ENCODE measurements at places on chromosomes 11 and 22.

- DNase-seq = peak; percentile 92
These were observed 11.6 kb downstream of the PRR33 start for GRCh38 chr11:1879941-1880720.

DNA sequence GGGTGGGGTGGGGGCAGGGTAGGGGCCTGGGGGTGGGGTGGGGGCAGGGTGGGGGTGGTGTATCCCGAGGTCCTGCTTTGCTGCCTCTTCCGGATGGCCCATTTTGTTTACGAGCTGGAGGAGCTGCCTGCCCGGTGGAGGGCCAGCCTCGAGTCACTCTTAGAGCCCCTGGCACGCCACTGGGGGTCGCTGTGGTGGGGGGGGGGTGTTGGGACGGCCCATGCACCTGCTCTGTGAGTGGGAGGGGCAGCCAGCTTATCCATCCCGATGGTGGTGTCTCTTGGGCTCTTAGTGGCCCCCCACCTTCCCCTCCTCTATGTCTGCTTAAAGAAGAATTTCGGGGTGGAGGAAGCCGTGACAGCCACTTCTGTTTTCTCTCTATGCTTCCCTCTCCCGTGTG lies 24.6 kb downstream of the MRGPRD start:
- no peak for DNase-seq

DNA sequence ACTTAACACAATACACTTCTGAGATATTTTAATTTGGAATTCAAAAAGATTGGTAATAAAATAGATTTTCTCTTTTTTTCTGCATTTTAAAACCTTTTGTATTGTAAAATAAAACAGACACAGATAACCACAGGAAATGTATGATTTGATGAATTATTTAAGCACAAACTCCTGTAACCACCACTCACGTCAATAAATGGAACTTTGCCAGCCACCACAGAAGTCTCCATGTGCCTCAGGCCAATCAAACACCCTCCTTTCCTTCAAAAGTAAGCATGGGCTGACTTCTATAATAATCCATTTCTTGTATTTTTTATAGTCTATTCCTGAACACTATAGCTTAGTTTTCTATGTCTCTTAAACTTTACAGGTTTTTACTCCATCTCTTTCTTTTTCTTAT lies 721.7 kb downstream of the DLG2 start:
- no peak for DNase-seq

DNA sequence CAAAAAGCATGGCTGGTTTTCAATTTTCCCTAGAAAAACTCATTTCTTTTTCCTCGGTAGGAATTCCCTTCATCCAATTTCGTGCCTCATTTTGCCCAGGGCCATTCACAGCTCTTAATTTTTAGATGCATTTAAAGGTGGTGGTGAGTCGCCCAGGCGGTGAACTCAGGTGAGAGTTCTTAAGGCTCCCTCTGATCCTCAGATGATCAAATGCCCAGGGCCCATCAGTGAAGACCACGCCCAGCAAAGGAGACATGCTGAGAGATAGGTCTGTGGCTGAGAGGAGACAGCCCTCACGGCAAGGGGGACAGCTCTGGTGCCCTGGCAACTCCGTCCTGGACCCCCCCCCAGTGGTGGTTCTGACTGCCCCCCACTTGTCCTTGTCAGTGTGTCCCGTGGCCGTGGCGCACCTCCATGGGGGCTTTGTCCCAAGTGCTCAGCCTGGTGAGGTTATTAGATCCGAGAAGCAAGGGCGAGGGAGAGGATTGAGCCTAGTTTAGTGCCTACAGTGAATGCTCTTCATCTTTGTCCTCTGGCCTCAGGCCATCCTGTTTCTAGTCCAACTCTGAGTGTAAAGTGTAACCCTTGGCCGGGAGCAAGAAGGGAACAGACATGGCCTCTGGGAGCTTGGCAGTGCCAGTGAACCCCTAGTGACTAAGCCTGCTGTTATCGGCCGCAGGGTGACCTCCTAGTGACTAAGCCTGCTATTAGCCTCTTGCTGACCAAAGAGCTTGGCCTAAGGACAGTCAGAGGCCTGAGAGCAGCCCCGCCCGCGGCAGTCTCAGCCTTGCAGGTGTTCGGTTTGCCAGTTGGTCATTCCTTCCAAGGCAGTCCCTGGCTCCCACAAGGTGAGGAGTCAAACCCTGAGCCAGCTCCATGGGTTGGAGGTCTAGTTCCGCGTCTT lies 83.5 kb downstream of the CTTN start:
- no peak for DNase-seq

DNA sequence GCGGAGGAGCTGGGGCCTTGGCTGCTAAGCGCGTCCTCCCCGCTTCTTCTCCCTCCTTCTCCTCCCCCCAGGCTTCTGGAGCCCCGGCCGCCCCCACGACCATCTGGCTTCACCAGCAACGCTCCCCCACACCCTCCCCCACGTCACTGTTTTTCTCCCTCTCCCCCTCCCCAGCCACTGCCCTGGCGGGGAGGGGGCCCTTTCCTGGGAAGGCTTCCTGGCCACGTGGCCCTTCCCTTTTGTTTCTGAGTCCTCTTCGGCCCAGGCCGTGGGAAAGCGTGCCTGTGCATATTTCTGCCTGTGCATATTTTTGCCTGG lies 27.7 kb downstream of the RTN4R start:
- DNase-seq = peak; percentile 89

GRCh38 chr11:5625281-5625680 lies 480 bp downstream of the TRIM34 start:
- DNase-seq = no peak

DNA sequence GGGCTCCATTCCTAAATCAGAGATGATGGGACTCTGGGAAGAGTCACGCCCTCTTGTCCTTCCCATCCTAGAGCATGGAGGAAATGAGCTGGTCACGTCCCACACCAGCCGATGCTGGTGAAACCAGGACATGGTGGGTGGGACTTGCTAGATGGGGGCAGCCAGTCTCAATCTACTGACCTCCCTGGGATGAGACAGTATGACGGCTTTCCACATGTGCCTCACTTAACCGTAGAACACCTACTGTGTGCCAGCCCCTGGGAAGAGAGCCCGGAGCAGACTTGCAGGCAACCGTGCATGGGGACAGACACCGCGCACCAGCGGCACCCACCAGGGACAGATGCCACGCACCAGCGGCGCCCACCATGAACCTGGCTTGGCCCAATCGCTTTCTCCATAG lies 3.8 kb downstream of the OSBPL5 start:
- no peak for DNase-seq

DNA sequence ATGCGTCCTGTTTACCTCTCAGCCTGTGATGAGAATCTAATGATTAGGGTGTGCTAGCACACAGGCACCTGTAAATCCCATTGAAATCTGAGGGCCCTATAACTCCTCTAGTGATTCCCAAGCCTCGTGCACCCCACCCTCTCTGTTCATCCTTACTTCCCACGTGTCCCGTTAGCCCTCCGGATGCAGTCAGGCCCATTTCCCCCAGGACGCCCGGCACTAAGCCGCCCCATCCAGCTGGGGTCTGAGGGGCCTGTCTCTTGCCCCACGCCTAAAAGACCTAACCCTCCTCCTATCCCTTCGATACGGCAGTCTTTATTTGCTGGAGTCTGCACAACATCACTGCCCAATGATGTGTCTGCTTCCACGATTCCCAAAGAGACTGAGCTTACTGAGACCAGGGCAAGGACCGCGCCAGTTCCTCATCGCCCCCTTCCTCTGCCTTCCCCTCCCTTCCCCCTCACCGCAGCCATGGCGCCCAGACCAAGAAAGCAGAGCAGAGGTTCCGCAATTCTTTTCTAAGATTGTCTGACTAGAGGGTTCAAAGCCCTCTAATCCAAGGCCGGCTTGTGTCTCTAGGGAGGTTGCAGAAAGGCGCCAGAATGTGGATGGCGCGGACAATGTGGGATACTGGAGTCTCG lies 1.1 kb upstream of the FADS2 start:
- peak; percentile 43 for DNase-seq

DNA sequence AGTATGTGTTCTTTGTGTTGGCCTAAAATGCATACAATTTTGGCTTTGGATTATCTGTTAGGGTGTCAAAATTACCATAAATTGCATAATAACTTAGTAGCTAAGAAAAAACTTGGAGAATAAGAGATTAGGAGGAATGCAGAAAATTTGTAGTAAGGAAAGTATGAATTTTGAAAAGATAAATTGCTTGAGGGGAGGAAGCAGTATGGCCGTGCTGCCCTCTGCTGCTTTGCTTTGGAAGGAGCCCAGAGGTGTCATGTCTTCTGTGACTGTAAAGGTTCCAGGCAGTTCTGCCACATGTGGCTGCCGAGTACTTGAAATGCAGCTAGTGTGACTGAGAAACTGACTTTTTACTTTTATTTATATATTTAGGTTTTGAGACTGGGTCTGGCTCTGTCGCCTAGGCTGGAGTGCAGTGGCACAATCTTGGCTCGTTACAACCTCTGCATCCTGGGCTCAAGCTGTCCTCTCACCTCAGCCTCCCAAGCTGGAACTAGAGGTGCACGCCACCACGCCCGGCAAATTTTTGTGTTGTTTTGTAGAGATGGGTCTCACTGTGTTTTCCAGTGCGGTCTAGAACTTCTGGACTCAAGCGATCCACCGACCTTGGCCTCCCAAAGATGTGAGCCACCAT lies 1.8 kb downstream of the ADSL start:
- DNase-seq = peak; percentile 61

DNA sequence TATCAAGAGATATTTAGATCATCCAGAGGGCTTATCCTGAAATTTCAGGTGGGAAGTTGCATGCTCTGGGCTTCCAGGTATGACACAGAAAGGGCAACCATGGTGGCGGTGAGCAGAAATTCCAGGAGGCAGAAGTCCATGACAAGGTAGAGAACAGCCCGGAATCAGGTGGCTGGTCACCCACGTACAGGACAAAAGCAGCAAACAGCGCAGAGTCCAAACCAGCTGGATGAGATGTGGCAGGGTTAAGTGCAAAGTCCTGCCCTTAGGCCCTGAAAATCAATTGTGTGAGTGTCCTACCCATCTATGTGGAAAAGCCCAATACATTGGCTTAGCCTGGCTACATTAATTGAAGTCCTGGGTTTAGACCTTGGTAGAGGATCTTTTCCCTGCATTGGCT lies 11.6 kb downstream of the PPFIBP2 start:
- no peak for DNase-seq

DNA sequence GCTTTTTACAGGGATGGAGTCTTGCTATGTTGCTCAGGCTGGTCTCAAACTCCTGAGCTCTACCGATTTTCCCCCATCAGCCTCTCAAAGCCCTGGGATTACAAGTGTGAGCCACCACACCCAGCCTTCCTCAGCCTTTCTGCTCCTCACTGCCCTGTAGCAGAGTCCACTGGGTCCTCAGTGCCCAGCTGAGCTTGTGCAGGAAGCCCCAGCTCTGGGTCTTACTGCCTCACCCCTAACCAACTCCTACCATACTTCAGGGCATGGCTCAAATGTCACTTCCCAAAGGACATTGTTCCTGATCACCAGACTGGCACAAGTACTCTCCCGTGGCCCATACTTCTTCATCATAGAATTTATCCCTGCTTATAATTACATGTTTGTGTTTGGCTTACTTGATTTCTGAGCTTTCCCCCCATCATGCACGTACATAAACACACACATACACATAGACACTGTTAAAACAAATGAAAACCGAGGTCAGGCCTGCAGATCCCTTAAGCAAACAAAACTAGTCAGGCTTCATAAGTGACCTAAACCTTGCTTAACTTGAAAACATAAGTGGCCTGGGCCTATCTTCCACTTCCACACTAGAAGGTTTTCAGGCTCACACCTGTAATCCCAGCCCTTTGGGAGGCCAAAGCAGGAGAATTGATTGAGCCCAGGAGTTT lies 14.0 kb upstream of the SLC43A3 start:
- DNase-seq = no peak

- no peak for DNase-seq
These were observed 90.7 kb downstream of the WNT11 start for GRCh38 chr11:76115555-76115954.

DNA sequence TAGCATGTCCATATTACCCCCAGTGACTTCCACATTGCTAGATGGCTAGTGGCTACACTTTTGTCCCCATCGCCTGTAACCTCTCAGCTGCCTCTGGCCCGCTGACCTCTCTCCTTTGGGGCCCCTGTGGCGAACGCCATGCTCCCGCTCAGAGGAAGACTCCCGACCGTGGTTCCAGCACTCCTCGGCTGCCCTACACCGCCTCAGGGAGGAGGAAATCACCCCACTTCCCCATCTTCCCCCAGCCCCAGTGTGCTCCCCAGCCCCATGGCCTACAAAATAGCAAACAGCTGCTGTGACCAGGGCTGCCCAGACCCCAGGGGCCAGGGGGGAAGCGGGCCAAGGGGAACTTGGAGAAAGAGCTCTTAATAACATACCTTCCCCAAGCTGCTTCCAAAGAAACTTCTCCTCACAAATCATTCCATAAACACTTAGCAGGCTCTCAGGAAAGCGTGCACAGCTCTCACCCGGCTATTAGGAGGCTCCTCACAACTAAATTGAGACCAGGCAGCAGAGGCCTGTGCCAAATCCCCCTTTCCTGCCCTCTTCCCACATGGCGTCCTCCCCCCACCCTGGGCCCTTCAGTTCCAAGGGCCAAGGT lies 63.5 kb upstream of the WNT11 start:
- DNase-seq = peak; percentile 87

- no peak for DNase-seq
These were observed 17.1 kb downstream of the CFAP300 start for GRCh38 chr11:102064316-102064715.

DNA sequence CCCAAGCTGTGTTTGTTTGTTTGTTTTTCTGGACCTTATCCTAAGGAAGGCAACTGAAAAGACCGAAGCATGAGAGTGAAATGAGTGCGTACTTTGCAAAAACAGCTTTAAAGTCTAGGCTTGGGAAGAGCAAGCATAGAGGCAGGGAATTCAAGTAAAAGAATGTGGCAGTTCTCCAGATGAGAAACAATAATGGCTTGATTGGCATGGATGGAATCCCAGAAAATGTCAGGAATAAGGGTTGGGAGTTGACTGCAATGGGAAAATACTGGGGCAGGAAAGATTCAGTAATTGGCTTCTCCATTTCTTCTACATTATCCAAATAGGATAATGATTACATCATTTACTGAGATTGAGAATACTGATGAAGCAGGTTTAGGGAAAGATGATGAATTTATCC lies 17.5 kb downstream of the SAAL1 start:
- no peak for DNase-seq

GRCh38 chr22:38834215-38834953 lies 9.4 kb downstream of the NPTXR start:
- no peak for DNase-seq

- no peak for DNase-seq
These were observed 41.4 kb upstream of the PCF11 start for GRCh38 chr11:83115551-83115950.

- no peak for DNase-seq
These were observed 427.9 kb upstream of the CCDC179 start for GRCh38 chr11:23288003-23288783.

GRCh38 chr11:8811571-8811970 lies 99.4 kb upstream of the AKIP1 start:
- DNase-seq = no peak

GRCh38 chr22:24578355-24579257 lies 14.3 kb downstream of the LRRC75B start:
- DNase-seq = no peak
